ENCODE measurements at places on chromosomes 2 and 18.
A peak's percentile ranks its signal among the peaks of the same experiment; 100 is the strongest.

- no peak for DNase-seq
These were observed 164.8 kb upstream of the DOCK10 start for GRCh38 chr2:225207043-225207442.

DNA sequence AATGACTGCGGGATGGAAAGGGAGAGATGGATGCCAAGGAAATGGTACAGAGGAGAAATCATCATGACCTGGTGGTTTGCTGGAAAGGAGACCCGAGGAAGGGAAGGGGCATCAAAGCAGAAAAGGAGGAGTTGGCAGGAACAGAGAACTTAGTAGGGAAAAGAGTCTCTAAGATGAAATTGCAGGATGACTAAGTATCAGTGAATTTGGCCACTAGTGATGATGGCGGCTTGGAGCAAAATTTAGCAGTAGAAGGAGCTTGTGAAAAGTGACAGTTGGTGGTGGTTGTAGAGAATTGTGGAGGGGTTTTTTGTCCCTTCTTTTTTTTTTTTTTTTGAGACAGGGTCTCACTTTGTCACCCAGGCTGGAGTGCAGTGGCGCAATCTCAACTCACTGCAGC lies 10.1 kb downstream of the METAP1D start:
- DNase-seq = no peak

GRCh38 chr2:85462322-85462721 lies 43.8 kb downstream of the SH2D6 start:
- no peak for DNase-seq

DNA sequence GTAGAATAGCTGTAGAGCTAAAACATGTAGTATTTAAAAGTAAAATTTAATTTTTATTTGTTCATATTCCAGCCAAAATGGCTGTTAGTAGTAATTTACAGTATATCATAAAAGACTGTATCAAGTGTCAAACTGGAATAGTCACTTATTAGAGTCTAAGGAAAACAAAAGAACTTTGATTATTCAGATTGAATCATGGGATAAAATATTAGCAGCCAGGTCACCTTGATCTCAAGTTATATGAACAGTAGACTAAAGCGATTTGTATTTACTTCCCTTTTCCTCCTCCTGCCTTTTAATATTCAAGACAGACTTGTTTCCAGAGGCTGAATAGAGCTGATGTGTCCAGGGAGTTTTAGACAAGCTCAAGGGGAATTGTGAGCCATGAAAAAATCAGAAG lies 54.4 kb downstream of the PMAIP1 start:
- DNase-seq = no peak

DNA sequence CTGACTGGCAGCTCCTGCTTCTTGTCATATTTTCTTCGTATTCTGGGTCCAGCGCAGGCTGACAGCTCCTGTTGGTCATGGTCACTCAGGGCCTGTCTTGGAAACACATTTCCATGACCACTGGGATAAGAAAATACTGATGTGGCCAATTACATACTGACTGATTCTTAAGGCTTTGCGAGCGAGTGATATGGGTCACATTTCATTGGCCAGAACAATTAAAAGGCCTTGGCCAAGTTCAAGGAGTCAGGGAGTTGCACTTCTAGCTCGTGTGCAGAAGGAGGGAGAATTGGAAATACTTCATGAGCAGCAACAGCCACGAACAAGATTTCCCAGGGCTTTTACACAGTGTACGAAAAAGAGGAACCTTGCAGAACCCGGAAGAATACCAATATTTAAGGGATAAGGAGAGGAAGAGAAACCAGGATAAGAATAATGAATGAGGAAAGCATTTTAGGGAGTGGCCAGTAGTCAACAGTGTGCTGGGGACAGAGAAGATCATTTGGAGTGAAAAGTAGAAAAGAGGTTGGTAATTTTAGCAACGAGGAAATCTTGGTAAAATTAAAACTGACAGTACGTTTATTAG lies 149.5 kb downstream of the ATP9B start:
- no peak for DNase-seq

GRCh38 chr2:85259879-85260278 lies 67.9 kb downstream of the TGOLN2 start:
- no peak for DNase-seq

GRCh38 chr18:48310999-48311398 lies 98.2 kb downstream of the ZBTB7C start:
- DNase-seq = no peak

- no peak for DNase-seq
These were observed 51.7 kb upstream of the DAPL1 start for GRCh38 chr2:158743466-158743865.

GRCh38 chr18:34001376-34001775 lies 223.3 kb downstream of the NOL4 start:
- DNase-seq = no peak

DNA sequence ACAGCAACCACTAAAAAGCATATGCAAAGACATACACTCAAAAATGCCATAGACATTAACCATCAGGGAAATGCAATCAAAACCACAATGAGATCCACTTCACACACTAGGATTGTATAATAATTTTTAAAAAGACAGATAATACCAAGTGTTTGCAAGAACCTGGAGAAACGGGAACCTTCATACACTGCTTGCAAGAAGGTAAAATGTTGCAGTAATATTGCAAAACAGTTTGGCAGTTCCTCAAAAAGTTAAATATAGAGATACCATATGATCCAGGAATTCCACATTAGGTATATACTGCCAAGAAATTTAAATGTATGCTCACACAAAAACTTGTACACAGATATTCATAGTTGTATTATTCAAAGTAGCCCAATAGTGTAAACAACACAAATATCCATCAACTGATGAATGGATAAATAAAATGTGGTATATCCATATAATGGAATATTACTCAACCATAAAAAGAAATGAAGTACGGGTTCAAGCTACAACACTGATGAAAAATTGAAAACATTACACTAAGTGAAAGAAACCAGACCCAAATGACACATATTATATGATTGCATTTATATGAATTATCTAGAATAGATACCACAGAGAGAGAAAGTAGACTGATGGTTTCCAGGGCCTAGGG lies 14.7 kb upstream of the CHMP3 start:
- no peak for DNase-seq

DNA sequence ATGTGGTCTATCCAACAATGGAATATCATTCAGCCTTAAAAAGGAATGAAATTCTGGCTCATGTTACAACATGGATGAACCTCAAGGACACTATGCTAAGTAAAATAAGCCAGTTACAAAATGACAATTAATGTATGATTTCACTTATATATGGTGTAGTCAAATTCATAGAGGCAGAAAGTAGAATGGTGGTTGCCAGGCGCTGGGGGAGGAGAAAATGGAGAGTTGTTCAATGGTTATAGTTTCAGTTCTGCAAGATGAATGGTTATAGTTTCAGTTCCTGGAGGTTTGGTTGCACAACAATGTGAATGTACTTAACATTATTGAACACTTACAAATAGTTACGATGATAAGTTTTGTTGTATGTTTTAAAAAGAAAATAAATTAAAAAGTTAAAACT lies 79.2 kb upstream of the IL1R2 start:
- DNase-seq = no peak

DNA sequence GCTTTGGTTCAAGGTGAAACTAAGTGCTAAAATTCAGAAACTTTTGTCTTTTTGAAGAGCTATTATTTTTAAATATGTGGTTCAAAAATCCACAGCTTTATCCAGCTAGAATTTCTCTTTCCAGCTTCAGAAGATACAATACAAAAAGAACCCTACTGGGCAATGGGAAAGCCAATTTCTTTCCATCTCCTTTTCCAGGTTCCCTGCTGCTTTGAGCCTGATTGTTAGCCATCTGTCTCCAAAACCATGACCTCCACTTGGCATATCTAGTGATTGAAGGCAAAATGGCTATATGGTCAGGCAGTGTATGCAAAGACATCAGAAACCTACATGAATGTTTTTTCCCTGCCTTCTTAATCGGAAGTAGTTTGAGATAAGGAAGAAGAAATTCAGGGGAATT lies 134.1 kb downstream of the KCNH7 start:
- no peak for DNase-seq

DNA sequence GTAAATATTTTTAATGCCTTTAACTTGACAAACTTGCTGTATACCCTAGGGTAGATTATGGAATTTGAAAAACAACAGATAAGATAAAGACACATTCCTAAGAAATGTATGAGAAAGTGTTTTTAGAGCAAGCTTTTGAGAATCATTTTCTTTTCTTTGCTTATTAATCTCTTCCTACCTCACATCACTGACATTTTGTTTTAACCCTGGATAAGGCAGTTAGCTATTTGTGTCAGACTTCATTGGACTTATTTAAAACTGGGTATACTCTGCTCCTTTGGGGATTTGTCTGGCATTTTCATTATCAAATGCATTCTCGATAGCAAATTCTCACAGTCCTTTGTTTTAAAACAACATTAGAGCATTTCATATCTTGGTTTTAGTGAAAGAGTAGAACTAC lies 17.2 kb downstream of the EML4 start:
- DNase-seq = no peak

- no peak for DNase-seq
These were observed 231.4 kb downstream of the LRRTM1 start for GRCh38 chr2:80073134-80073561.

DNA sequence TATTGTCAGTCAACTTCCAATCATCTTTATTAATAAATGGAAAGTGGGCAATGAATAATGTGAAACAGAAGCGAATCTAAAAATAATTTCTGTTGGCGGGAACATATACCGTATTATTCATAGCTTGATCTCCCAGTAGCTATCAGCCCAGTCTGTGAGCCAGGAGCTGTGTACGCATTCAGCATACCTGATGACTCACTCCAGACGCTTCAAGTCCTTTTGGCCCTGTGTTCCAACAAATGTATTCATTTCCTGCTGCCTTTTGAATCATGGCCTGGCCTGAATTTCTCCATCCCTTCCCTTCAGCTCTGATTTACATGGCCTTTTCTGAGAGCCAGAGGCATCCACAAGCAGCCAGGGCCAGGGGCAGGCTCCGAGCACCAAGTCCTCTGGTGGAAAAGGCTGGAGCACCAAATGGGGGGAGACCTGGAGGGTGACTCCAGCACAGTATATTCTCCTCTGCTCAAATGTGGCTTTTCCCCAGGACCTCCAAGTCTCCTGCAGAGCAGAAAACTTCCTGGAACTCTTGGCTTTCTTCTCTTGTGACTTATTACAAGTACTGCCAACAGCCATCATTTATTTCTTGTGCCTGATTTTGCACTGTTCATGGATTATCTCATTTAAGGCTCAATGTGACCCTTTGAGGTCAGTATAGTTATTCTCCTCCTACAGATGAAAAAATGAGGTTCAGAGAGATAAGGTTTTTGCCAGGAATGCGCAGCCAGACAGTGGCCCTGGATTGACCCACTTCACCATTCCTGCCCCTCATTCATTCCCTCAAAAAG lies 108.7 kb downstream of the EN1 start:
- no peak for DNase-seq

DNA sequence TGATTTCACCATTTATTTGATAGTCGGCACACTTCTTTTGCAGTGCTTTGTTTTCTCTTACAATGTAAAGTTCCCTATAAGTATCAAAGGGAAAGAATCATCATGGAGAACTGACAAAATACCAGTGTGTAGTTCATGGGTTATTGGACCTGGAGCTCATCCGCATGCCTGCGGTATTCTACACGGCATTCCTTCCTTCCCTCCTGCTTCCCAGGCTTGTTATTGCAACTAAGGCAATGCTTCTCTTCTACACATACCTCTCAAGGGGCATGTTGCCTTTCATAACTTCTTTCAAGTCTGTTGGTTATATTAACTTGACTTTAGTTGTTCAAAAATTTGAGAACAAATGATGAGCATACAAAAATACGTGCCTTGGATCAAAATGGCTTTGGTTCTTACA lies 24.3 kb upstream of the FAP start:
- no peak for DNase-seq

GRCh38 chr2:203992509-203992908 lies 55.9 kb downstream of the ICOS start:
- no peak for DNase-seq

- no peak for DNase-seq
These were observed 128.6 kb upstream of the EPC2 start for GRCh38 chr2:148515976-148516375.

DNA sequence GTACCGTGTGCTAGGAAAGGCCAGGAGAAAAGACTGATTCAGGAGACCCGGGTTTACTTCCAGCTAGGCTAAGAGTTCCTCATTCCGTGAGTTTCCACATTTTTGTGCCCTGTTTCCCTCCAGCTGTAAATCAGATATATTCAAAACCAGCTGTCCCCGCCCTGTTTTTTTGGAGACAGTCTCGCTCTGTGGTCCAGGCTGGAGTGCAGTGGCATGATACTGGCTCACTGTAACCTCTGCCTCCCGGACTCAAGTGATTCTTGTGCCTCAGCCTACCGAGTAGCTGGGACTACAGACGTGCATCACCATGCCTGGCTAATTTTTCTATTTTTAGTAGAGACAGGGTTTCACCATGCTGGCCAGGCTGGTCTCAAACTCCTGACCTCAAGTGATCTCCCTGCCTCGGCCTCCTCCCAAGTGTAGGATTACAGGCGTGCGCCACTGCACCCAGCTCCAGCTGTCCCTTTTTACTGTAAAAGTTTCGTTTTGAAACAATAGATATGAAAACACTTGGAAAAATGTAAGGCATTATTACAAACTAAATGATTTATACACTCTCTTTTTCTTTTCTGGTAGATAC lies 112.8 kb upstream of the SEC11C start:
- no peak for DNase-seq

GRCh38 chr2:27307545-27308358 lies 493 bp downstream of the UCN start:
- DNase-seq = no peak

GRCh38 chr2:168336786-168337388 lies 89.5 kb upstream of the STK39 start:
- DNase-seq = peak; percentile 32

DNA sequence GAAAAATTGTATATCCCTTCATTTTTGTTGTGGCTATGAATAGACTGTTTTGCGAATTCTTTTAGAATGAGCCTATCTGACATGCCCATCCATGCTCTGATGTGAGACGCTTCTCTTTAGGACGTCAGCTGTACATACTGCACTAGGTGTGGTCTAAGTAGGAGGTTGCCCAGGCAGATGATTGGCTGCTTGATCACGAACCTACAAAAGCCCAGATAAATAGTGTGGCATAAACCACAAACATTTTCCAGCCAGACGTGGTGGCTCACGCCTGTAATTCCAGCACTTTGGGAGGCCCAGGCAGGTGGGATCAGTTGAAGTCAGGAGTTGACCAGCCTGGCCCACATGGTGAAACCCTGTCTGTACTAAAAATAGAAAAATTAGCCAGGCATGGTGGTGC lies 251.8 kb downstream of the AGAP1 start:
- DNase-seq = no peak

DNA sequence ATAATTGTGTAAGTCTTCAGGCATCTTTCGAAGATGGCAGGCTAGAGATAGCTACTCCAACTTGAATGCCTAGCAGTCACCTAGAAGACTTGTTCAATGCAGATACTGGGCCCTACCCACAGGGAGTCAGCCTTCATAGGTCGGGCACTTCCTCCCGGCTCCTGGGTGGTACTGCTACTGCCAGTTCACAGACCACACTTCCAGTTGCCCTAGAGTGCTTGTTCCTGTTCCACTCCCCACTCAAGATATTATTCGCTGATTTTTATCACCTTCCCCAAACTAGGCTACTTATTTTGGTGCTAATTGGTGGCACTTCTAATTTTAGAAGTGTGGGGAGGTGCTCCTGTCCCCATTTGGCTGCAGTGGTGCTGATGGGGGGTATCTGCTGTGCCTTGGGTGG lies 34.2 kb downstream of the INPP4A start:
- no peak for DNase-seq

GRCh38 chr2:121232626-121233265 lies 52.3 kb downstream of the TFCP2L1 start:
- DNase-seq = no peak

GRCh38 chr18:68922392-68922791 lies 124.5 kb downstream of the CCDC102B start:
- DNase-seq = no peak

- DNase-seq = no peak
These were observed 36.5 kb downstream of the HADHB start for GRCh38 chr2:26281226-26281625.

All from effector memory CD4-positive, alpha-beta T cell (primary cell).